ENCODE measurements at places on chromosomes 7 and 10.

GRCh38 chr7:151785681-151785965 is 91.3 kb downstream of the PRKAG2 start:
- DNase-seq = no peak

GRCh38 chr7:26856176-26856985 is 8.0 kb downstream of the SKAP2 start:
- no peak for DNase-seq

DNA sequence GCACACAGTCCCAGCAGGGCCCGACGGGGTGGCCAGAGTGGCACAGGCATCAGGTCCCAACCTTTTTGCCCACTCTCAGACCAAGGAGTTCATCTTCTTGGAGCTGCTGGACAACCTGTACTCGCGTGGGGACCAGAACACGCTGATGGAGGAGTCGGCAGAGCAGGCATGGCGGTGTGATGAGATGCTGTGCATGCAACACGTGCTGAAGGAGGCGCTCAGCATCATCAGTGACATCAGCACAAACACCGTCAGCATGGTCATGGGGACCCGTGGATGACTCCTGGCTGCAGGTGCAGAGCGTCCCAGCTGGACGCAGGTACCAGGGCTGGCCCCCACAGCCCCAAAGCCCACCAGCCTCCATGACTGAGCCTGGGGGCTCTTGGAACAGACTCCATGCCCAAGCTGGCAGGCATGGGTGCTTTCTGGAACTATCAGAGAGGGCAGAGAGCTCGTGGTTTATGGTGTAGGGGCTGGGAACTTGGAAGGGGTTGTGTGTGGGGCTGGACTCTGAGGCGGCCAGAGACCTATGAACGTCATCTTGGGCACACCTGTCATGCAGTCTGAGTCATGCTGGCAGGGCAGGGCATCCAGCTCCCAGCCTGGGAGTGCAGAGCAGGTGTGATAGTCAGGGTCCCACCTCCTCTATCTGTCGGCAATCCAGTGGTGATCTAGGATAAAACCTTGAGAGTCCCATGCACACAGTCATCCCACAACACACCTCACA is 8.2 kb upstream of the MTPAP start:
- no peak for DNase-seq

DNA sequence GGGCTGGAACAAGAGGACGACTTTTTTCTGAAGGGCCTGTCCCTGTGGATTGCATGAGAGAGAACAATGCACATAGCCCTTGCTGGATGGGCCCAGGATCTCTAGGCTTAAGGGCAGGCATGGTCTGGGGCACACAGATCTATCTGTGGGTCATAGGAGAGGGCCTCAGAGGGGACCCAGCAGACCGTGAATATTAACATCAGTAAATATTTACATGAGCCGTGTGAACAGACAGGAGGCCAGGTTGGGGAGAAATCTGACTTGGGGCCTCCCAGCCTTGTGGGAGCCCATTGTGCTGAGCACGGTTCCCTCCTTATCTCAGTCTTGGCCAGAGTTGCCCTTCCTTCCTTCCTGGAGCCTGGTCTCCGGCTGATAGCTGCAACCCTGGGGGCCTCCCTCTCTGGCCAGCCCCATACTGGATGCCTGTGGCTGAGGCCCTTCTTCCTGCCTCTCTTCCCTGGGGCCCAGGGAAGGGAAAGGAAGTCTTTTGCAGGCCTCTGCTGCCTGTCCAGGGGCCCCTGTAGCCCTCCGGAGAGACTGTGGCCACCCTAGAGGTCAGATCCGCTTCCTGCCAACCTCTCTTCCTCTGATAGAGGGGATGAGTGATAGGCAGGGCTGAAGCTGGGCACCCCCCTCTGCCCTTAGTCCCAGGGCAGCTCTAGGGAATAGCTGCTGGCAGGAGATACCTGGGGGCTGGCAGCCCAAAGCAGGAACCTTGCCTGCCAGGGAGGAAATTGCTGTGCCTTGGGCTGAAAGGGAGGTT is 44.5 kb upstream of the TRIM8 start:
- no peak for DNase-seq

DNA sequence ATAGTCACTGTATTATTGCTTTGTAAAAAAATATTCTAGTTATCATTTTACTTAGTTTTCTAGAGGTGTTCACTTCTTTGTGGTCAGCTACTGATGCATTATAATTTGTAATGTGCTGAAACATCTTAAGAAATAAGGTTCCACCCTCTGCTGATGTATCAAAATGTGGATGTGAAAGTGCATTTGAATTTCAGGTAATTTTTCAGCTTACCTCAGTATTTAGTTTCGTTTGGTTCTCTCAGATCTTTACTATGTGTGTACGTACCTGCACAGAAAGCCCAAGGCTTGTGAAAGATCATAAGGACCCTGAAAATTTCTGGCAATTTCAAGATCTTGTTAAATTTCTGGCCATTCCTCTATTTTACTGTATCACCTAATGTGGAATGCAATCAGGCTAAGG is 542.3 kb upstream of the TPK1 start:
- no peak for DNase-seq

GRCh38 chr10:24452030-24452429 is 243.1 kb downstream of the KIAA1217 start:
- no peak for DNase-seq

DNA sequence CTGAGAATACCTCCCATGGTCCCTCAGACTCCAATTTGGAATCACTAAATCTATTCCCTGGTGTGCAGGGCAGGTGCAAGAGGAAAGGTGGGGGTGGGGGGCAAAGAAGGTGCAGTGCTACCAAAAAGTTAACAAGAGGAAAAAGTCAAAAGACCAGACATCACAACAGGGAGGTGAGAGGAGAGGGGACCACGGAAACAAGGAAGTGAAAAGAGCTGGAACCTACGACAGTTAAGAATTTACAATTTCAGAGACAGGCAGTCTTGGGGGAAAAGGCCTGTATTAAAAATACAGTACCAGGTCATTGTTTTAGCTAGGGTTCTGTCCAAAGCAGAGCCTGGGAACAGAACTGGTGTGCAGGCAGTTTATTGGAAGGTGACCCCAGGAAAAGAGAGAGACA is 14.6 kb downstream of the ITGB1 start:
- no peak for DNase-seq

DNA sequence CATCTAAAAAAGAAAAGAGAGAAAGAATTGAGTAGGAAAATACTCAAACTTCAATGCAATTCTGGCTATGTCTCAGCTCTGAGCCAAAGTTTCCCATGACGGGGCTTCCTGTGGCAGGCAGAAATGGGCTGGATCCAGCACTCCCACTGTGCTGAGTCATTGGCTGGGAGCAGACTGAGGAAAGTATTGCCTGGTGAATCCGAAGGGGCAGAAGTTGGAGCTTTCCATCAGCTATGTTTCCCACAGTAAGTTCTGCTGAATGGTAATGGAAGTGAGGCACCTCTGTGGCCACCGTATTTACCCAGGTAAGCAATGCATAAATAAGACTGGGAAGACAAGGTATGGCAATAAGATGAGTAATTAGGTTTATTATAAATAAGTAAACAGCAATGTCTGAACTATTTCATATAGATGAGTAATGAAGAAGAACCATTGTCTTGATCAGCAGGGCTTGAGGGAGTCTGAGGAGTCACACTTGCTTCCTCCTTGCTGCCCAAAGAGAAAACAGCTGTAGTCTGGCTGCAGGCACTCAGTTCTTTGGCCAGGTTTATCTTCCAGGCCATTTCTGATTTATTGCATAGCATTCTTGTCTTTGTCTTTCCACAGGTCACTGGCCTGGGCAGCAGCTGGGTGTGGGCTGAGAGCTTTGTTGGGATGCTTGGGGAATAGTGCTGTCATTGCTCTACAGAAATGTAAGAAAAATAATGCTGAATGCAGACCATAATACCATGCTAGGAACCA is 255.3 kb downstream of the DNAJB9 start:
- no peak for DNase-seq

DNA sequence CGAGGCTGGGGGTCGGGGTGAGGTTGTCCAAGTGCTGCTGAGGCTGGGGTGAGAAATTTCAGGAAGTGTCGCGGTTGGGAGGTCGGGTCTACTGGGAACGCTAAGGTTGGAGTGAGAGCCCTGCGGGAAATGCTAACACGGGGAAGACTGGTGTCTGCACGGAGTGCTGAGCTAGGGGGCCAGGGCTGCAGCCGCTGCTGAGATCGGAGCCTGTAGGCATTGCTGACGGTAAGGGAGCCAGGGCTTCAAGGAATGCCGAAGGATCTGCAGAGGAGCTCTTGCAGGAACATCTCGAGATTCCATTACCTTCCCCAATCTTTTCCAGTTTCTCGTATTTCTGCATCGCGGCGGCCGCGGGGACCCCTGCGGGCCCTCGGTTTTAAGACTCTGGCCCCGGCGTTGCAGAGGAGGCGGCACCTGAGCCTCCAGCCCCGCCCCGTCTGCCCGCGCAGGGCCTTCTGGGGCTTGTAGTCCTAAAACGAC is at the start of gene CDK5:
TSS of gene CDK5 (minus strand) at position 392 of the 483 bp plus-strand sequence. CDS start at position 343, 49 bp downstream.
- no peak for DNase-seq

DNA sequence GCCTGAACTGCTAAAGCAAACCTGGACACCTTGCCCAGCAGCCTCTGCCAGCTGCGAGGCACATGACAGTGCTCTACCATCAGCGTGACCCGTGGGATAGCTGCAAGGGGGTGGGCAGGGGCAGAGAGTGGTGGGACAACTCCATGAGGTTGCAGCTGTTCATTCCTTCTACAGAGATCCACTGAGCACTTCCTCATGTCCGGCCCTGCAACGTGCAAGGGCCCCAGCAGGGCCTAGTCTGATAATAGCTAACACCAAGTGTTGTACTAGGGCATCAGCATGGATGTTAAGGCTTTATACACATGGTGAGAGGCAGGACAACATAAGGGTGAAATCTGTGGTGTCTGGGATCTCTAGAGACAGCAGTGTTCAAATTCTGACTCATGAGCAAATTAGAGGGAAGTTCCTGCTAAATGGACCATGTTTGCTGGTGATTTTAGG is 14.3 kb downstream of the NOD1 start:
- no peak for DNase-seq

DNA sequence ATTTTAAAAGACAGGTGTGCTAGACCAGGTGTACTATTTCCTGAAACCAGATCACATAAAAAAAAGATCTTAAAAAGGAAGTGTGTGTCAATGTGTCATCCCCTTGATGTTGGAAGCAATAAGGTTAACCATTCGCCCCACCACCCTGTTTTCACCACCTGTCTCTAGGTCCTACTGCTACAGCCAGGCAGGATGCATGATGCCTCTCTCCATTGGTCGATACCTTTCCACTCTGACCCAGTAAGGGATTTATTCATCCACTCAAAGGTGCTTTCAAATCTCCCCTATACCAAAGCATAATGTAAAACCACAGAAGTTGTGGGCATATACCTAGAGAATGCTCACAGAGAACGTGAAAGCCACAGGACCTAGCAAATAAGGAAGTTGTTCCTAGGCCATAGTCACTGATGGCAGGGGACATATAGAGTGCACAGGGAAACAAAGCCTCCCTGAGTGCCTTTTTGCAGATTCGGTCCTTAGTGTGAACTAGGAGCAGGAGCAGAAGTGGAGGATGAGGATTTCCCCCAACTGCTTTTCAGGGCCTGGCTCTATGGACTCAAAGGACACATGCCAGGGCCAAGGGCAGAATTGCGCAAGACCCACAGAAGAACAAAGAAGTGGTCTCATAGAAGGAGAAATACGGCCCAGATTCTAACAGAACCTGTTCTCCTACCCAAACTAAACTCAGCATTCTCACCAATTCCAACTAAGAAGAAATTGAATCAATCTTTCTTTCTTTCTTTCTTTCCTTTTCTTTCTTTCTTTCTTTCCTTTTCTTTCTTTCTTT is 631.5 kb upstream of the NRP1 start:
- no peak for DNase-seq

Data from testis (tissue), 5 donors.